ENCODE measurements at places on chromosomes 2 and 18. TPM values are rescaled to one million over a fixed set of nuclear protein-coding genes. Genes with fewer than 3 reads are reported as not detected.
A peak's percentile ranks its signal among the peaks of the same experiment; 100 is the strongest.

DNA sequence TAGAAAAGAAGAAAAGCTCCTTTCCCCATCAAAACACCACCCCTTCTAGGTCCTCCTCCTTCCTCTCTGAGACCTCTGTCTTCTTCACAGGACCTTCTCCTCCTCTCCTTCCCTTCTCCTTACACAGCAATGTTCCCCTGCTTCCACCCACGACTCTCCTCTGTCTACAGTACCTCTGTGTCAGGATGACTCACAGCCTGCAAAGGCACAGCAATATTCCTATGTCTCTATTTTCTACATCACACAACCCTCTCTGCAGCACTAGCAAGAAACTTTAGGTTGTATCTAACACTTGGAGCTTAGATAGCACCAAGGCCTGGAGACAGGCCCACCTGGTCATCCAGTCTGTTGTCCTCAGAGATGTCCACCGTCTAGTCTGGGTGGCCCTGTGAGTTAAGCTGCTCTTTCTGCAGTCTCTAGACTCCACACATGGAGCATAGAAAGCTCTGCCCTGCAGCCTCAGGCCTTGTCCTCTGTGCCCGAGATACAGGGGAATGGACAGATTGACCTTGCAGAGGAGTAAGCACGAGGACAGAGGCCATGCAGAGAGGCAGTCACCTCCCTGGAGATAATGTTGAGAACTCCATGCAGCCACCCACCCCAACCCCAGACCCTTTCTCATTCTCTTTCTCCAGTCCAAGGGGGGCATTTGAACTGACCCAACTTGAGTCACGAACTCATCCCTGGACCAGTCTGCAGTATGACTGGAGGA is 212.0 kb downstream of the TNS1 start:
- no peak overlapping the region for H3K27ac ChIP-seq
- peak overlapping the region; percentile 76 for H3K4me3 ChIP-seq
- H3K4me1 ChIP-seq = peaks cover 11% of the 10 kb centered on the region
- no peaks in the 10 kb centered on the region for H3K36me3 ChIP-seq

GRCh38 chr2:233816334-233816733 is 38.0 kb downstream of the HJURP start:
- no peaks in the 10 kb centered on the region for H3K36me3 ChIP-seq
- no peak overlapping the region for H3K4me3 ChIP-seq
- no peak overlapping the region for H3K27ac ChIP-seq
- no peak for DNase-seq
- H3K27me3 ChIP-seq = no peaks in the 10 kb centered on the region

DNA sequence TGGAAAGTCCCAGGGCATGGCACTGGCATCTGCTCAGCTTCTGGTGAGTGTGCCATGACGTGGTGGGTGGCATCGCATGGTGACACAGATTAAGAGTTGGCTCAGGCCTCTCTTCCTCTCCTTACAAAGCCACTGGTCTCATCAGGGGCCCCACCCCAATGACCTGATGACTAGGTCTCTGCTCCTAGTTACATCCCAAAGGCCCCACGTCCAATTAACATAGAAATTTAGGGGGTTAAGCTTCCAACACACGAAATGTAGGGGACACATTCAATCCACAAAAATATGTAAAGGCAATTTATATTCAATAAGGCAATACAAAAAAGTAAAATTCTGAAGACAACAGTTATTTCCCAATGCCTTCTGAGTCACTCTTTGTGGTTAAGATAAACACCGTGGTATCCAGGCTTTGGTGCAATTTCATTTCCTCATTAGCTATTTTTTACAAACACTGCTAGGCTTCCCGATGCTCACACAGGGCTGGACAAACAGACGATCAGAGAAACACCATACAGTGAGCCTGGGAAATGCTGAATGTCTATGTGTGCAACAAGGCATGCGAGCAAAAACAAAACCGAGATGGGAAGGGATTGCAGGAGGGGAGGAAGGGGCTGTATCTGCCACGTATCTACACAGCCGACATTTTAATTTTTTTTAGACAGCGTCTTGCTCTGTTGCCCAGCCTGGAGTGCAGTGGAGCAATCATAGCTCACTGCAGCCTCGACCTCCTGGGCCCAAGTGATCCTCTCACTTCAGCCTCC is 67.2 kb downstream of the MBP start:
- peak; percentile 53 for DNase-seq
- peak overlapping the region; percentile 83 for H3K27ac ChIP-seq
- peaks cover 49% of the 10 kb centered on the region for H3K36me3 ChIP-seq
- no peaks in the 10 kb centered on the region for H3K27me3 ChIP-seq
- H3K4me1 ChIP-seq = peaks cover 99% of the 10 kb centered on the region
- no peak overlapping the region for H3K4me3 ChIP-seq

The POLR1B gene
- 34.5 TPM for total RNA-seq

DNA sequence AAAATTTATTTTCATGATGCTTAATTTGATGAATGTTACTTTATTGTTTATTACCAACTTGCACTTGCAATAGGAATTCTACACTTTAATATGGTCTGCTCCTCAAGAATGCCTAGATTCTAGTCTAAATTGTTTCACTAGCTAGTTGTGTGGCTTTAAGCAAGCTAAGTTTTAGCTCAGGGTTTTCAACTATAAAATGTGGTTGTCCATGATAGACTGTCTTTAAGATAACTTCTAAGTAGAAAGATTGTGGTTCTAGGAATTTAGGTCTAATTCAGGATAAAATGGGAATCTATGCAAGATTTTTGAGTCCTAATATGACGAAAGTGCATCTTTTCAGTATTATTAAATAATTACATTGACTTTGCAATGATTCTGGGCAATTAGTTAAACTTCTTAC is 294.0 kb downstream of the PLCL1 start:
- H3K4me3 ChIP-seq = no peak overlapping the region
- DNase-seq = no peak
- no peak overlapping the region for H3K27ac ChIP-seq
- H3K4me1 ChIP-seq = peaks cover 9% of the 10 kb centered on the region
- peaks cover 12% of the 10 kb centered on the region for H3K36me3 ChIP-seq

DNA sequence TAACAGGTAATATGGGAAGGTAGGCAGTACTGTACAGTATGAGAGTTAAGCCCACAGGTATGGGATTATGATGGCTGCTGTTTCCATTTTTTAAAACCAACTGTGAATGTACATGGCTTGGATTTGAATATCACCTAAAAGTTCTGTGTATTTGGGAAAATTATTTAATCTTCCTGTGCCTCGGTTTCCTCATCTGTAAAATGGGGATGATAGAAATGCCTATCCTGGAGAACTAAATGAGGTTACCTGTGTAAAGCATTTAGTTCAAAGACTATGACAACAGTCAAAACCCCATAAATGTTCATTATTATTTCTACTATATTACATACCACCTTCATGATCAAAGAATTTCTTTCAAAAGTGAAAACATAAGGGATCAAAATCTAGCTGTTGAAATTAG is 3.6 kb downstream of the KLHL41 start:
- H3K4me3 ChIP-seq = no peak overlapping the region
- H3K27ac ChIP-seq = no peak overlapping the region
- no peaks in the 10 kb centered on the region for H3K36me3 ChIP-seq
- DNase-seq = no peak
- peaks cover under 1% of the 10 kb centered on the region for H3K4me1 ChIP-seq

GRCh38 chr18:53790786-53791185 is 433.7 kb downstream of the MBD2 start:
- no peak overlapping the region for H3K4me3 ChIP-seq
- no peak for DNase-seq
- H3K36me3 ChIP-seq = no peaks in the 10 kb centered on the region
- H3K27me3 ChIP-seq = no peaks in the 10 kb centered on the region
- H3K27ac ChIP-seq = no peak overlapping the region
- H3K4me1 ChIP-seq = no peaks in the 10 kb centered on the region

The MC4R gene
- not detected for total RNA-seq

The LIPG gene
- total RNA-seq = 0.22 TPM

DNA sequence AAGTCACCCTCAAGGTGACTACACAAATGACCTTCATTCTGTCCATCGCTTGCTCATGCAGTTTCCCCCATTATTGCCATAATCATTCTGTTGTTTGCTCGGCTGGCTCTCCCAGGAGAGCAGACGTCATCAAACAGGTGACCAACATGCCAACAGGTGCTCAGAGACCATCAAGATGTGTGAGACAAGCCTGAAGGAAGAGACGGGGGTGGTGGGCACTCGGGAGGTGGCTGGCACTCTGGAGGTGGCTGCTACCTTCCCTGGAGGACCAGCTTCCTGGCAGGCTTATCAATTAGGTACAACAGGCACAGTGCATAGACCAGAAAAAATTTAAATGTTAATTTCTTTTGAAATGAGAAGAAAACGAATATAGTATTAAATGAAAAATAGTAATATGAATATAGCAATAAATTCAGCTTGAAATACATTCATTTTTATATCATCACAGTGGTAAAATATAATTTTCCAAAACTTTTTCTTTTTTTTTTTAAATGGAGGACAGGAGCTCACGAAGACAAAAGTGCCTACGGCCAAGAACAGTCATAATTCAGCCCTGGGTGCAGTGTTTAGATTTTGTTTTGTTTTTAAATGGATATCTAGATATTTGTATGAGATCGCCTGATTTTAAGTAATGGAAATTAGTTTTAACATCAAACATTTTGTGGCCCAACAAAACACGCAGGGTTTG is 16.9 kb upstream of the HAAO start:
- H3K27ac ChIP-seq = peak overlapping the region; percentile 67
- peak overlapping the region; percentile 58 for H3K4me3 ChIP-seq
- H3K36me3 ChIP-seq = peaks cover 5% of the 10 kb centered on the region

The SLC19A3 gene
- total RNA-seq = not detected

GRCh38 chr18:49970319-49970718 is 157.0 kb upstream of the ACAA2 start:
- DNase-seq = no peak
- H3K27ac ChIP-seq = no peak overlapping the region
- H3K4me1 ChIP-seq = no peaks in the 10 kb centered on the region
- H3K4me3 ChIP-seq = no peak overlapping the region
- H3K27me3 ChIP-seq = no peaks in the 10 kb centered on the region

The PTCD3 gene
- 195 TPM for total RNA-seq
